Activated B cell treated with CpG ODN at 0.5 μM for 24 hours (primary cell): ENCODE measurements at places on chromosomes 5 and 9.

GRCh38 chr9:36135741-36136271, 727 bp upstream of the GLIPR2 start:
- DNase-seq, result no peak

DNA sequence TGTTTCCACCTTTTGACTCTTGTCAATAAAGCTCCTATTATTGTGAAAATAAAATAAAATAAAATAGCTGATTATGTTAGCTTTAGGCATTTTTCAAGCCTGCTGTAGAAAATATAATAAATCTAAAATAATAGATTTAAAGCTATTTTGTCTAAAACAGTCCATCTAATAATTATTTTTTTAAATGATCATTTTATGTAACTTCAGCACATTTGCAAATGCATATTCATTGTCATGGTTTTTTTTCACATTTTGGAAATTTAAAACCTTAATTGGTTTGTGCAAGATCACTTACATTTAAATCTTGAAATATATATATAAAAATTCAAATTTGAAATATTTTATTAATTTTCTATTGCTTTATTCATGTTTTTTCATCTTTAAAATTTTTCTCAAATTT, 159.8 kb downstream of the ADGRV1 start:
- DNase-seq, result no peak

DNA sequence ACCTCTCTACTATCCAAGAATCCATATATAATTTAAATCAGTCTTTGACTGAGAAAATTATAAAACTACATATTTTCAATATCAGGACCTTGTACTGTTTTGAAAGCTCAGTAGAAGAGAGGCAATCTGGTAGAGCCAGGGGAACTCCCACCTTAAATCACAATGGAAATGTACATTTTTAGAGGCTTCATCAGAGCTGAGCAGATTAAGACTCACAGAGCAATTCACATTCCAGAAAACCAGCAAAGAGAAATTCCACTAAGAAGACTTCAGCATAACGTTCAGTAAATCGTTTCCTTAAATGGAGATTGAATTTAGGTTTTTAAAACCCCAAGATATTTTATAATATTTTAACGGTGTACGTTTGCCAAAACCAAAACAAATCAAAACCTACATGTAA, 227.8 kb upstream of the TRPM3 start:
- no peak for DNase-seq

DNA sequence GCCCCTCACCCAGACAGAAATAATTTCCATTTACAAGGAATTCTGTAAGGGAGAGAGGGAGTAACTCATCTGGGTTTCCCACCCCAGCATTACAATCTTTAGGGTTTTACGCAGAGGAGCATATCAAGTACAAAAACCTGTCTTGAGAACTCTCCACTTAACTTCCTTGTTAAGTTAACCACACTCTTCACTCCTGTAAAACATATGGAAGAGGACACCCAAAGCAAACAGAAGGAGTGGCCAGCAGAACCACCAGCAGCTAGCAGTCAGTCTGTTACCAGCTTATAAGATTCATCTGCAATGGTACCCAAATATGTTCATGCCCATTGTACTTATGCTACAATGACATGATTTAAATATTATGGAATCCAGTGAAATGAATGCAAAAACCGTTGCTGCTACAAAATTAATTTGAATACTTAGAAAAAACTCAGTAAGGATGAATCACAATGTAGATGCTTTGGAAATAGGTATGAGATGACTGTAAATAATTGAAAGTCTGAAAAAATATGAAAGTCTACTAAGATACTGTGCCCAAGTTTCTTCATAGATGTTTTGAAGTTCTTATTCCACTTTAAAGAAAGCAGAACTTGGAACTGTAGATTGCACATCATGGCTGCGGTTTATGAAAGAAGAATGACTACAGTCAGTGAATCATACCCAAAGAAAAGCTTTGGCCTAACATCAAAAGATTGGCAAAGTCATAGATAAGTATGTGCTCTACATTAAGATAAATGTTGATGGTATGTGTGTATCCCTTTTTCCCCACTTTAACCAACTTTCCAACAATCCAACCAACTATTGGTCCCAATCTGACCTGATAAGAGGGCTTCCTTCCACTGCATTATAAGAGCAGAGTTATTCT, 233.6 kb downstream of the ACTL7B start:
- no peak for DNase-seq

- DNase-seq, result no peak
Measured at GRCh38 chr5:81335946-81336345, 34.6 kb downstream of the ZCCHC9 start.

DNA sequence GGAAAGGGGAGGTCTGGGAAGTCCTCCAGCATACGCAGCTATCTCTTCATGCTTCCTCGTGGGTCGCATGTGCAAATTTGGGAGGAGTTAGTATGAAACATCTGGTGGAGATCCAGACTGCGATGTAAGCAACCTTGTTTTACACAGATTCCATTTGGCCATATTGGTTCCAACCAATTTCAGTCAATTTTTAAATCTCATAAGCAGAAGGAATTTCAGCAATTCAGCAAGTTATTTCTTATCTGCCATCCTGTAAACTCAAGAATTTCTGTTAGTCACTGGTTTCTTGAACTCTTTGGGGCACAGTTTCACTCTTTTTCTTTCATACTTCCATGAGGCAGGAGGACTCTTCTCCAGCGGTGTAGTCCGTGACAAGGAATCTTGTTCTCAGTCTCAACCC, 130.4 kb upstream of the CLINT1 start:
- no peak for DNase-seq

DNA sequence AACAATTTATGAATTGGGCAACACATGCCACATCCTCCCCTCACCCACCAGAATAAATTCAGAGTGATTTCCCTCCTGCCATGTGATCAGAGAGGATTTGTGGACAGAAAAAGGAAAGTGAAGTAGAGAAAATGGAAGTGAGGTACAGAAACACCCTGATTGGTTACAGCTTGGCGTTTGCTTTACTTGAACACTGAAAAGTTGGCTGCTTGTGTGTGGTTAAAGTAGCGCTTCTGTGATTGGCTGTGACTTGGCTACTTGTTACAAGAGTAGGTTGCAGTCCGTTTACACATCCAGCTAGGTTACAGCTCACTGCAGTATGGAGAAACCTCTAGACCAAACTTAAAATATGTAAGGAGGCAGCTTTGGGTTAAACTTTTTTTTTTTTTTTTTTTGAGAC, 205.2 kb upstream of the ZNF608 start:
- no peak for DNase-seq

- no peak for DNase-seq
Measured at GRCh38 chr9:125989524-125990180, 242.5 kb downstream of the PBX3 start.

DNA sequence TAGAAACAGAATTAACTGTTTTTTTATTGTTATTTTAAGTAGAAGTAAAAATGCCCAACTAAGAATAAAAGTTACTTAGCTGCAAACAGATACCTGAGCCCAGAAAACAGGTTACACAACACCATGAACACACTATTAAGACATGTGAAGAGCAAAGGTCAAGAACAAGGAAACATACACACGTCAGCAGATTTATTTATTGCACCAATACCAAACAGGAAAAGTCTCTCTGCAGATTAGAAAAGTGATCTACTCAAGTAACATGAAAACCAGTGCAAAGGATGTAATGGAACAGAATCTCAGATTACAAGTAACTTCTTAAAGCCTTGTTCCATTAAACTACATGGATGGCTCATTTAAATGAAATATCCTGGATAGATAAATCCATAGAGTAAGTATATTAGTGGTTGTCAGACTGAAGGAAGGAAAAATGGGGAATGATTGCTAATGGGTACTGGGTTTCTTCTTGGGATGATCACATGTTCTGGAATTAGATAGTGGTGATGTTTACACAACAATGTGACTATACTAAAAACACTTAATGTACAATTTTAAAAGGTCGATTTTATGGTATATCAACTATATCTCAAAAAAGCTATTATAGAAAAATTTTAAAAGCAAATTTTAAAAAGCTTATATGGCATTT, 6.1 kb downstream of the SAR1B start:
- no peak for DNase-seq

GRCh38 chr9:131530546-131530919, 530 bp downstream of the UCK1 start:
- DNase-seq, result no peak

DNA sequence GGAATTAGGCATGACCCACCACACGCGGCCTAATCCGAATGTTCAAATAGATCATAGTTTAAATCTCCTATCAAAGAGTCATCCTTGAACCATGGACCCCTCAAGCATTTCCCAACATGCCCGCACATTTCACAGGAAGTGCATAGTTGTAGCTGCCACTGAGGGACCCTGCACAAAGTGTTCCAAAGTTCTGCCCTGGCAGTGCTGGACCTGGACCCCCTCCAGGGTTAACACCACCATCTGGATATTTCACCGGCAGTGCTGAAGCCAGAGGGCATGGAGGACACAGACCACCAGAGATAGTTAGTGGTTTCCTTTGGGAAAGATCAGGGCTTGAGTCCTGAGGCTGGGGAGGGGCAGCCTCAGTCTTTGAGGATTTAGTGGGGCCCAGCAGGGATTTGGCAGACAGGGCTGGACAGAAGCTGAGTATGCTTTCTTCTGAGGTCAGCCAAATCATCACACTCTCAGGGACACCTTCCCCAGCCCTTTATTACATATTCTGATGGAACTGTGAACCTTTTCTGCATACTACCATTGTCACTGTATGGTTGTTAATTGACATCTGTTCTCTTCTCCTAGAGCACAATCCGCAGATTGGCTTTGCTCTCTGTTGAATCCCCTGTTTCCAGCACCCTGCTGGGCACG, 143.6 kb upstream of the EFNA5 start:
- DNase-seq, result no peak

DNA sequence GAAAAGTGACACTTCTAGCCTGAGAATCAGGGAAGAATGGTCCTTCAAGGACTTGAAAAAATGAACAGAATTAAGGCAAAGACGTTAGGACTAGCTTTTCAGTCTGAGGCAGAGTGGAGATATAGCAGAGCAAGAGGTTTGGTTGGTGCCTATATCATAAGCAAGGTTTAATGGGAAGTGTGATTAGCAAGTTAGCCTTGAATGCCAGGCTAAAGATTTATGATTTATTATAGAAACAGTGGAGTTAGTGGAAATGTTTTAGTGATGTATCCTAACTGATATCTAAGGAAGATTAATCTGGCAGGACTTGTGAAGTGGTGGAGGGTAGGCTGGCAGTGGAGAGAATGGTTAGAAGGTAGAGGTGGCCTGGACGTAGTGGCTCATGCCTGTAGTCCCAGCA, 7.0 kb downstream of the F2RL2 start:
- DNase-seq, result no peak

- DNase-seq, result no peak
Measured at GRCh38 chr5:166845044-166845443, 1446.4 kb upstream of the WWC1 start.

DNA sequence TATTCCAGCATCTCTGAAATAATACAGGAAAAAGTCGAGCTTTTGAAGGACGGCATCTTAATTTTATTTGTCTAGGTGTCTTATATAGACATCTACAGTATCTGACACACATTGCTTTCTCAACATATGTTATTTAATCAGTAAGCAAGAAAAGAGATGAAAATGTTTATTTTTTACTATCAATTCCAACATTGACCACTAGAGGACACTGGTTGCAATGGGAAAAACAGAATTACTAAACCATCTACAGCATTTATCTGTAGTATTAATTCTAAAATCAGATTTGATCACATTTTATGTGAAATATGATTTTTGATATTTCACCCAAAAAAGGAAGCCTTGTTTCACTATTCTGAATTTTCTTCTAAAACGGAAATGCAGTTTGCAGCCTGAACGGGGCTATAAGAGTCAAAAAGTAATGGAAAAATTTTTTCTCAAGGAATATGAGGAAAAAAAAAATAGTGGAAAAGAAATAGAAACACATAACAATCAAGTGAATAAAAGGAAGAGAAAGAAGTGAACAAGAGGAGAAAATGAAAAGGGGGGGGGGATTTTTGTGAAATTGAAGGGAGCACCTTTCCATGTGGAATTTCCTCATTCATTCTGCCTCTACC, 98.6 kb downstream of the OSTF1 start:
- no peak for DNase-seq

GRCh38 chr5:43192558-43193180, 644 bp downstream of the NIM1K start:
- DNase-seq, result peak; percentile 29

DNA sequence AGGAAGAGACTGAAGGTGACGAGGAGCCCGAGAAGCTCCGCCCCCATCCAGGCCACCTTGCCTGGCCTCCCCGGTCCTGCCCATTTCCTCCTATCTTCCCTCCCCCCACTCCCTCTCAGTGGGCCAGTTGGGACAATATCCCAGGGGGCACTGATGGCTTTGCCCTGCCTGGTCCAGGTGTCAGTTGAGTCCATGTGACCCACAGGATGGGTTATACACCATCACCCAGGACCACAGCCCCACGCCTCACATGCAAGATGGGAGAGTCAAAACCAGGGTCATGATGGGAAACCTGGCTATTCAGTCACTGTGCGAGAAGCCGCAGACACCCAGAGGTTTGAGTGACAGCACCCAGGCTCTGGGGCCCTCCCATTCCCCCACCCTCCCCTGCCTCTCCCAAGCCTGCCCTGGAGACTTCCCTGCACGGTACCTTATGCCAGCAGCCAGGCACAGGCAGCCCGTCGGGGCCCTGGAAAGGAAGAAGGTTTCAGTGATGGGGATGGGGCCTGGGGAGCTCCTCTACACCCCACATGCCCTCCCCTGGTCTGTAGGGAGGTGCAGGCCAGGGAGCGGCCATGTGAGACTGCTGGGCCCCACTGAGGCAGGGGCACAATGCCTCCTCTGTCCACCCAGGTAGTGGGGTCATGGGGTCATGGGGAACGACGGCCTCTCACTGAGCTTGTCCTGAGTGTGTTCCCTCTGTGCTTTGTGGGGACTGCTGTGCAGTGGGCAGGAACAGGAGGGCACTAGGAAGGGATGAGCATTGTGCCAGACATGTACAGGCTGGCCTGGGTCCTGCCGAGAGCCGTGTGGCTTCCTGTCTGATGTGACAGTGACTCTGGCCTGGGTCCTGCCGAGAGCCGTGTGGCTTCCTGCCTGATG, 6.3 kb upstream of the PHYKPL start:
- DNase-seq, result no peak

DNA sequence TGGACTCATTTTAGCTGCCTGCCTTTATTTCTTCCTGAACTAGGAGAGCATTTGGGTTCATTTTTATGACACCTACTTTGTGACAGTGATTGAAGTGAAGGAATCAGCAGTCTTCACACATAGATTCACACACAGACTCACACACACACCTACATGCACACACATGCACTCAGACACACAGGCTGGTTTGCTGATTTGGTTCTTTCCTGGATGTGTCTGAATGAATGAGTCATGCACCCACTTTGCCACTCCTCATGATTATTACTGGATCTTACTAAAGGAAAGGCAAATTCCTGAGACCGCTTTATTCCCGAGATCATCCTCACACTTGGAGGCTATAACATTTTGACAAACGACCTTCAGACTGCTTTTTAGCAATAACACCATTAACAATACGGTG, 529.5 kb downstream of the AGTPBP1 start:
- no peak for DNase-seq
